ENCODE measurements at places on chromosomes 12 and 14. TPM values are rescaled to one million over a fixed set of nuclear protein-coding genes. Genes with fewer than 3 reads are reported as not detected.

Gene KTN1
- total RNA-seq, result 118 TPM

Gene TBX3
- 0.91 TPM for total RNA-seq

Gene ACOT6
- total RNA-seq, result not detected

Gene CMKLR1
- 0.32 TPM for total RNA-seq

Gene ZNF605
- 19.6 TPM for total RNA-seq

Gene OTOGL
- 0.12 TPM for total RNA-seq

Gene ABCC9
- 2.8 TPM for total RNA-seq

Gene OAS2
- total RNA-seq, result not detected

Gene JAG2
- total RNA-seq, result 4.2 TPM

Gene SLC5A8
- total RNA-seq, result not detected

Gene DUSP16
- 32.0 TPM for total RNA-seq

Gene OAS3
- 0.54 TPM for total RNA-seq

Gene FOXN3
- total RNA-seq, result 41.4 TPM

Gene EFS
- 104 TPM for total RNA-seq

Gene EEA1
- total RNA-seq, result 19.9 TPM

Gene SERPINA12
- total RNA-seq, result not detected

Gene PCED1B
- total RNA-seq, result 0.47 TPM

Gene DTX3
- 75.6 TPM for total RNA-seq

Gene DBX2
- not detected for total RNA-seq

Gene GPR68
- total RNA-seq, result 0.14 TPM

Gene IKZF4
- 42.3 TPM for total RNA-seq

Gene GPR135
- 3.5 TPM for total RNA-seq

Gene GDF3
- not detected for total RNA-seq

Gene RHOJ
- total RNA-seq, result 34.6 TPM

Gene NKX2-1
- not detected for total RNA-seq

Gene SCARB1
- total RNA-seq, result 54.8 TPM

Gene RDH16
- total RNA-seq, result 0.44 TPM

Gene HSPB8
- total RNA-seq, result 0.58 TPM

Gene ASCL1
- total RNA-seq, result 5.1 TPM

Gene PPP1R1A
- 9.1 TPM for total RNA-seq

Gene LAG3
- total RNA-seq, result 4.7 TPM

Gene NPAS3
- total RNA-seq, result 21.1 TPM

Gene TMEM63C
- total RNA-seq, result 0.91 TPM

Gene GLT8D2
- total RNA-seq, result 1.9 TPM
